ENCODE measurements at places on chromosomes 2 and 18. TPM values are rescaled to one million over a fixed set of nuclear protein-coding genes. Genes with fewer than 3 reads are reported as not detected.

DNA sequence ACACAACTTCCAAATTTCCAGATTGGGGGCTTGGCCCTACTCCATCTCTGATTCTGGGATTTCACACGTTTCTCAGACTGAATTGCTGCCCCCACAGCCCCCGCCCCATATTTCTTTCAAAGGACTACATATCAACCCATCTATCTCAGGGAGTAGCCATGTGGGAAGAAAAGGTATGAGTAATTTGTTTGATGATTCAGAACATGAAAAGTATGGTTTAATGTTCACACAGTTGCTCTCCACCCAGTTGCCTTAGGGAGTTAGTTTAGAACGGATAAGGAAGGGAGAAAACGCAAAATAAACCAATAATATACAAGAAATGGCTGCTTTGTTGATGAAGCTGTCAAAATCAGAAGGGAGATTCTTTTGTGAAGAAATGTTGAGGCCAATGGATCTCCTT is 145.1 kb downstream of the PIEZO2 start:
- DNase-seq, result no peak

- DNase-seq, result no peak
These were observed at the start of gene TGFBRAP1 for GRCh38 chr2:105329561-105330495. TSS of gene TGFBRAP1 (minus strand) at chr2:105329735. CDS start at chr2:105308301, 21,434 bp downstream.

GRCh38 chr18:35716169-35716831 is 134.8 kb downstream of the GALNT1 start:
- no peak for DNase-seq

MERTK gene
- total RNA-seq, result 14.5 TPM

GRCh38 chr2:217361483-217361880 is 501.6 kb upstream of the TNP1 start:
- no peak for DNase-seq
